Uterus (tissue), 4 donors: ENCODE measurements at places on chromosomes 6 and 20. TPM values are rescaled to one million over a fixed set of nuclear protein-coding genes. Genes with fewer than 3 reads are reported as not detected.

DNA sequence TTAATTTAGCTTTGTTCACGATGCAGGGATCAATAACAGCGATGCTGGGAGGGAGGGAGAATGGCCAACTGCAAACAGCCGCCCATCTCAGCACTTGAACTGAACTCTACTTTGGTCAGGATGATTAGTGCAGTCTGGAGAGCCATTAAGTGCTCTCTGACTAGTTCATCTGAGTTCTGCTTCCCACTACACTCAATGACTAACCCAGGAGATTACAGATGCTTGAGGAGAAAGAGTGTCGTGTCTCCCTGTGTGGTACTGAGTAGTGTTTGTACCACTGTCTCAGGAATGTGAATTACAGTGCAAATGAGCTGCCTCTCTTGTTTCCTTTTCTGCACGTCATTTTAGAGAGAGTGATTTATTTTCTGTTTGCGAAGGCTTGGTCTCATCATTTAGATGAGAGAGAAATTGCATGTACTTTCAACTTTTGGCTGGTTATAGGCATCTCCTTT is 23.5 kb downstream of the CARMIL1 start:
- no peak for DNase-seq
- peak overlapping the region; percentile 55 for H3K27ac ChIP-seq
- no peaks in the 10 kb centered on the region for H3K36me3 ChIP-seq

LCA5 gene
- 10.2 TPM for total RNA-seq

GRCh38 chr6:137175868-137176245 is 2.4 kb upstream of the IL22RA2 start:
- H3K4me3 ChIP-seq, result no peak overlapping the region
- DNase-seq, result no peak
- H3K27ac ChIP-seq, result no peak overlapping the region
- no peaks in the 10 kb centered on the region for H3K36me3 ChIP-seq

TLDC2 gene
- 1.0 TPM for total RNA-seq

DNA sequence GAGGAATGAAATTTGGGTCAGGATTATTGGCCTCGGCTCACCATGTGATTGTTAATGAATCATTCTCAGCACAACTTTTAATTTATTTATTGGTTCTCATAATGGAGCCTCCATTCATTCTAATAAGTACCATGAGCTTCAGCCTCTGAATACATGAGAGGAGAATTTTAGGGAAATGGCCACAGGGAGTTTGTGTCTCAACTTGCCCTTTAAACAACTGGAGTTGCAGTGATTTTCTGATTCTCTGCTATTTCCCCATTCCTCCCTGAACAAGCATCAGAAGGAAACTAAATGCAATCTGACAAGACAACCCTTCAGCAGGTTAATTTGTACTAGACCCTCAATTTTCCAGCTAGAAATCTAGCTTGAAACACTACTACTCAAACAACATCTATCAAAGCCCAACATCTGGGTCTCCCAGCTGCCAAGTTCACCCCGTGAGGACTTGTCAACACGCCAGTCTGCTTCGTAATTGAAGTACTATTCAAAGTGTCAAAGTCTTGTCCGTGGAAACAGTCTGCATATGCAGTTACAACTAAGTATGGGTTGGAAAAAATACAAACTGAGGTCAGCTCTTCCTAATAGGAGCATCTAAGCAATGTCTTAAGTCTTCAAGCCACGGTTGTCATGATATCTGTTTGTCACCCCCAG is 235.4 kb downstream of the CDH4 start:
- H3K27ac ChIP-seq, result no peak overlapping the region
- no peaks in the 10 kb centered on the region for H3K36me3 ChIP-seq
- H3K4me1 ChIP-seq, result no peaks in the 10 kb centered on the region

TP53INP2 gene
- total RNA-seq, result 3.3 TPM

DNA sequence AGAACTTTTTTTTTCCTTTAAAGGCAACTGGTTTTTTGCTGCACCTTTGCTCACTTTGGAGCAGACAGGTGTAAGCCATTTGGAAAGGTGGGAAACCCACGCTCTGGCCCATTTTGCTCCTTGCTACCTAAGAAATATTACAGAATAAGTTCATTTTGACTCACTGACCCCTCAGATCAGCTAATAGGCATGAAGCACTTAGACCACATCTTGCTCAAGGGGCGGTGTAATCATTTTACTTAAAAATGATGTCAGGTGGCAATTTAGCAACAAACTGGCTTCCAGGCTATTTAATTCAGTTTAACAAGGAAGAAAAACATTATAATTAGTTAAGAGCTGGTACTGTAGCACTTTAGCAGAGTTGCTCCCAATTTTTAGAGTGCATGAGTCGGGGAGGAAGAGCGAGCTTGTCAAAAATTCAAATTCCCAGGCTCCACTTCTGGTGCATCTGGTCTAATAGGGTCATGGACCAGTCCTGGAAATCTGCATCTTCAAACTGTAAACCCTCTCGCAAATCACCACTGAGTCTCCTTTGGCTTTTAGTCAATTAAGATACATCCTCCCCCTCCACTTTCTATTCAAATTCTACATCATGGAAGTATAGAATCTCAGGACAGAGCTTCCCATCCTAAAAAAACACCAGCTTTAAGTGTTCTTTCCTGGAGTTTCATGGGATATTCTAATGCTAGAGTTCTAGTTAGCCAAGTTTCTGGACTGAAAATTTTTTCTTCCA is 38.2 kb downstream of the JAG1 start:
- peak overlapping the region; percentile 64 for H3K27ac ChIP-seq
- DNase-seq, result no peak
- H3K4me3 ChIP-seq, result no peak overlapping the region
- H3K27me3 ChIP-seq, result no peaks in the 10 kb centered on the region
- H3K4me1 ChIP-seq, result no peaks in the 10 kb centered on the region

SPATS1 gene
- not detected for total RNA-seq

GRCh38 chr6:144194293-144194810 is 44.0 kb downstream of the STX11 start:
- H3K36me3 ChIP-seq, result no peaks in the 10 kb centered on the region
- H3K4me3 ChIP-seq, result no peak overlapping the region
- no peaks in the 10 kb centered on the region for H3K4me1 ChIP-seq
- H3K27ac ChIP-seq, result no peak overlapping the region
- DNase-seq, result no peak
- H3K27me3 ChIP-seq, result no peaks in the 10 kb centered on the region

PKIB gene
- total RNA-seq, result 0.59 TPM

DNA sequence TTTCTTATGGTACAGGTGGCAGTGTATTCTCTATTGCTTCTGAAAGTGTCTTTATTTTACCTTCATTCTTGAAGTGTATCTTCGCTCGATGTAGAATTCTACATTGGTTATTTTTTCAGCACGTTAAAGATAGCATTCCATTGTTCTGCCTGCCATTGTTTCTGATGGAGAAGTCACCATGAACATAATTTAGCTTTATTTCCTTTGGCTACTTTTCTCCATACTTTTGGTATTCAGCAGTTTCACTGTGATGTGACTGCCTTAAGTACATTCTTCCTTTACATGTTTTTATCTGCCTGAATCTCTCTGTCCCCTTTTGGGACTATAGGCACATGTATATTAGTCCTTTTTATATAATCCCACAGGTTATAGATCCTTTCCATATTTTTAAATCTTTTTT is 19.0 kb downstream of the ZNF133 start:
- no peaks in the 10 kb centered on the region for H3K36me3 ChIP-seq
- no peak overlapping the region for H3K4me3 ChIP-seq
- no peak for DNase-seq
- H3K27me3 ChIP-seq, result no peaks in the 10 kb centered on the region
- H3K4me1 ChIP-seq, result no peaks in the 10 kb centered on the region
- no peak overlapping the region for H3K27ac ChIP-seq

DNA sequence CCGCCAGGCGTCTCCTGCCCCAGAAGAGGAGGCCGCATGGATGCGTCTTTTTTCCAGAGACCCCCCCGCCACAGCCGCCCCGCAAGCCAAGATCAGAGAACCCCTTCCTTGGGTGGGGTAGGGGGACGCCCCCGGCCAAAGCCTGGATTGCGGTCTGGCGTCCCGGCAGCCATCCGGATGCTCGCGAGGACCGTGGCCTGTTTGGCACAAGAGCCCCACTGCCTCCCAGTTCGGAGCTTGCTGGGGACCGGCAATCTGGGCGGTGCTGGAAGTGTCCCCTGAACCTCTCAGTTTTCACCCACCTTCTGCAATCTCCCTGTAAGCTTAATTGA is 924 bp downstream of the FAM162B start:
- no peaks in the 10 kb centered on the region for H3K4me1 ChIP-seq
- DNase-seq, result peak; percentile 17
- H3K27me3 ChIP-seq, result no peaks in the 10 kb centered on the region

TSPO2 gene
- not detected for total RNA-seq

- H3K27me3 ChIP-seq, result no peaks in the 10 kb centered on the region
- no peak overlapping the region for H3K4me3 ChIP-seq
- no peak overlapping the region for H3K27ac ChIP-seq
- H3K36me3 ChIP-seq, result no peaks in the 10 kb centered on the region
- peaks cover 6% of the 10 kb centered on the region for H3K4me1 ChIP-seq
Measured at GRCh38 chr6:2966347-2966746, 5.0 kb downstream of the SERPINB6 start.

GRCh38 chr6:3321042-3321441 is 62.3 kb downstream of the PSMG4 start:
- no peak overlapping the region for H3K27ac ChIP-seq
- H3K4me1 ChIP-seq, result peaks cover 4% of the 10 kb centered on the region
- no peaks in the 10 kb centered on the region for H3K27me3 ChIP-seq

GRCh38 chr6:14709900-14710299 is 536.0 kb upstream of the JARID2 start:
- peaks cover 3% of the 10 kb centered on the region for H3K4me1 ChIP-seq
- no peak overlapping the region for H3K27ac ChIP-seq
- no peaks in the 10 kb centered on the region for H3K36me3 ChIP-seq
- no peak overlapping the region for H3K4me3 ChIP-seq

C20orf96 gene
- total RNA-seq, result 2.8 TPM

DNA sequence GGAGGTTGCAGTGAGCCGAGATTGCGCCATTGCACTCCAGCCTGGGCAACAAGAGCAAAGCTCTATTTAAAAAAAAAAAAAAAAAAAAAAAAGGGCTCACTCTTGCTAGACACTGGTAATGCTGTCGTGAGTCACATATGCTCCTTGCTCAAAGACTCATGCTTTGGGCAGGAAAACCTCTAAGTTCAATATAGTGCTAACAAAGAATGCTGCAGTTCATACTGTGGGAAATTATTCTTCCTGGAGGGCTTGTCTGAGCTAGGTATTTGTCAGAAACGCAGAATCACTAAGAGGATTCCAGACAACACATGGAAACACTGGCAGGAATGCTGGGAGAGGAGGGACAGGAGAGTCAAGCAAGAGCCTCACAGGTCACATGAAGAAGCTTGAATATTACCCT is 2.3 kb upstream of the LYRM2 start:
- no peak overlapping the region for H3K4me3 ChIP-seq
- no peaks in the 10 kb centered on the region for H3K36me3 ChIP-seq
- no peak for DNase-seq
- H3K27ac ChIP-seq, result no peak overlapping the region

WFDC12 gene
- total RNA-seq, result not detected

- no peak overlapping the region for H3K27ac ChIP-seq
- DNase-seq, result no peak
- H3K4me3 ChIP-seq, result no peak overlapping the region
- H3K4me1 ChIP-seq, result no peaks in the 10 kb centered on the region
- no peaks in the 10 kb centered on the region for H3K36me3 ChIP-seq
Measured at GRCh38 chr6:77686931-77687330, 34.1 kb downstream of the MEI4 start.

- no peaks in the 10 kb centered on the region for H3K4me1 ChIP-seq
- DNase-seq, result peak; percentile 5
- H3K27ac ChIP-seq, result no peak overlapping the region
- H3K36me3 ChIP-seq, result no peaks in the 10 kb centered on the region
Measured at GRCh38 chr20:58715391-58715800, 22.8 kb downstream of the NPEPL1 start.

GRCh38 chr20:47682028-47682783 is 103.1 kb downstream of the SULF2 start:
- H3K4me3 ChIP-seq, result no peak overlapping the region
- no peaks in the 10 kb centered on the region for H3K36me3 ChIP-seq
- H3K4me1 ChIP-seq, result peaks cover 3% of the 10 kb centered on the region
- DNase-seq, result peak; percentile 79
- H3K27me3 ChIP-seq, result no peaks in the 10 kb centered on the region
- peak overlapping the region; percentile 30 for H3K27ac ChIP-seq

DNA sequence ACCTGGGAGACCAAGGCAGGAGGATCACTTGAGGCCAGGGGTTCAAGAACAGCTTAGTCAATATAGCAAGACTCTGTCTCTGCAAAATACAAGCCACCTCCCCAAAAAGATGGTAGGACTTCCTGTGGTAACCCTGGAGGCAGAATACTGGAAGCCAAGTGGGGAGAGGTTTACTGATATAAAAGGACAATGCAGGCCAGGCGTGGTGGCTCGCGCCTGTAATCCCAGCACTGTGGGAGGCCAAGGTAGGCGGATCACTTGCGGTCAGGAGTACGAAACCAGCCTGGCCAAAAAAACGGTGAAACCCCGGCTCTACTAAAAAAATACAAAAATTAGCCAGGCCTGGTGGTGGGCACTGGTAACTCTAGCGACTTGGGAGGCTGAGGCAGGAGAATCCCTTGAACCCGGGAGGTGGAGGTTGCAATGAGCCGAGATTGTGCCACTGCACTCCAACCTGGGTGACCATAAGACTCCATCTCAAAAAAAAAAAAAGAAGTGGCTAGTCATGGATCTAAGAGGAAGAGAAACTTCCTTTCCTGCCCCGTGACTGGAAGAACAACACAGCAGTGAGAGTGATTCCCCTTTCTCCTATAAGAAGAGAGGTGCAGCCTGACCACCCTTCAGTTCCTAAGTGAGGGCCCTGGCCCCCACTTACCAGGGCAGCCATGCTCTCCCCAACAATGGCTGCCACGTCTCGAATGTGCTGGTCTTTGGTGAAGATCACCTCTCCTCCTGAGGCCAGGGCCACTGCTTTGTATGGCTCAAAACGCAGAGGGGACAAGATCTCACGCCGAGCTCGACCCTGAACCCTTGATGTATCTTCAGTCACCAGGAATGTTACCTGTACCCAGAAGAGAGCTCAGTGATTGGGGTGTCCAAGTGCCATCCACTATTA is 6.2 kb downstream of the SAPCD1 start:
- no peaks in the 10 kb centered on the region for H3K36me3 ChIP-seq
- no peaks in the 10 kb centered on the region for H3K4me1 ChIP-seq

DNA sequence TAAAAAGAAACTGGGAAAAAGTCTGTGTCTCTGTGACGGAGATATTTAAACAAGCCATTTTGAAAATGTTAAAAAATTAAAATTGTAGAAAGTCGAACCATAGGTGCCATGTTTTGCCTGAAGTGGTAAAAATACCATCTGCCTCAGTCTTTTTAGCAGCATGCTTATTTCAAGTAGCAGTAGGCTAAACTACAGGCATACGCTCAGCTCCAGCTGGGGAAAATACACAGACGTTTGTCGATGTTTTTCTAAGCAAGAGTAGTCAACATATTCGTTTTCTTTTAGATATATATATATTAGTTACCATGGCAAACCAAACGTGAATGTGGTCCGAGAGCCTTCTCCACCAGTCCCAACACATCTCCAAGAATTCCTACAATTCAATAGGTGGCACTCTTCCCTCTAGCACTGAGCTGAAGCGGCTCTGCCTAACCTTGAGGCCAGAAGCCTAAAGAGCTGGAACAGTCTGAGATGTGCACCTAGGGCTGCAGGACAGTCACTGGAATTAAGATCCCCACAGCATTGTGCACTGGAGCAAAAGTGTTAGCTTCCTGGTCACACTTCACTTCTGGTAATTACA is 70.2 kb upstream of the BEND3 start:
- no peak overlapping the region for H3K4me3 ChIP-seq
- H3K27me3 ChIP-seq, result no peaks in the 10 kb centered on the region
- H3K27ac ChIP-seq, result no peak overlapping the region
- DNase-seq, result no peak
